ENCODE measurements at places on chromosomes 5 and 9.
A peak's percentile ranks its signal among the peaks of the same experiment; 100 is the strongest.

DNA sequence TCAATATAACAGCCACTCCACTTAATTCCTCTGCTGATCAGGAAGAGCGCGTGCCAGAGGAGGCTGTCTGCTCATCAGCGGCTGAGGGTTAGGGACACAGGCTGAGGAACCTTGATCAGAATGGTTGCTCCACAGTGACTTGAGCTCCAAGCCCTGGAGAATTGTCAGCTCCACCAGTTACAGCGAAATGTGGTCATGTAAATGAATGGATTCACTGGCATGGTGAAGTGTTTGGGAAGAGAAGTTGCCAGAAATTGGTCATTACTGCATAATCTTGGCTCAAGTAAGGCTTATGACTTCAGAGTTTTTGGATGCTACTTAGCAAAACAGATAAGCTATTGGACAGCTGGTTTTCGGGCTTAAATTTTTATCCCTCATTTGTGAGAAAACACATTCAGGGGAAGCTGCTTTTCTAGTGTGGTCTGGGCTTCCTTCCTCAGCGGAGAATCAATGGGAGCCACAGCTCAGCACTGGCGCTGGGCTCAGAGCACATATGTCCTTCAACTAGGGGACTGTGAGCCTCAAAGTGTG is 65.0 kb downstream of the PRRT1B start:
- DNase-seq, result no peak

DNA sequence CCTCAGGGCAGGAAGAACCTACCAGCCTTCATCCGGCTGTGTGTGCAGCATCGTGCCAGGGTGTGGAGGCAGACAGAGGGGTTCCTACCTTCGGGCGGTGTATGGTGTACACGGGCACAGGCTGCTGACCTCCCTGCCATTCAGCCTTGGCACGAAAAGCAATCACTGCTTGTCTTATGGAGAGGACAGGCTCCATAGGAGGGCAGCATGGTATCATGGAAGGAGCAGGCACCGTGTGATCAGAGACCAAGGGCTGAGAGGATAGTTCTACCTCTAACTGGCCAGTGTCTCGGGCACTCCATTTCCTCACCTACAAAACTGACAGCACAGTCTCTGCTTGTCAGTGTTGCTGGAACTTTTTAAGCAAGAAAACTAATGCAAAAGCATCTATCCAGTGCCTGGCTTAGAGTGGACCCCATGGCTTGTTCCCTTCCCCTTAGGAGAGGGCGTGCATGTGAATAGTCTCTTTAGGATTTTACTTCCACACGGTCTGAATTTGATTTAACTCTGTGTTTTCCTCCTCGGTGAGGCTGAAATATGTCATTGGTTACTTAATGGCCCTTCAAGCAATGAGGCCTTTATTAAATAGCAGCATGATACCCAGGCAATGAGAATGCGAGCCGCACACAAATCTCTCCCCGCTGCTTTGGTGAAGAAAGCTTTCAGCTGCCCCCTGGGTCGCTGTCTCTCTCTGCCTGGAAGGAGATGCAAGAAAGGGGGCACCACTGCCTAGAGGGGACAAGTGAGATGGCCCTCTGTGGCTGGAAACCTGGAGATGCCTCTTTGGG is 22.2 kb downstream of the TTLL11 start:
- no peak for DNase-seq

- no peak for DNase-seq
These were observed 219.9 kb upstream of the NFIL3 start for GRCh38 chr9:91643481-91644077.

- no peak for DNase-seq
These were observed 44.5 kb upstream of the DPYSL3 start for GRCh38 chr5:147554261-147554817.

GRCh38 chr5:54282876-54283275 is 27.5 kb downstream of the ARL15 start:
- DNase-seq, result no peak

DNA sequence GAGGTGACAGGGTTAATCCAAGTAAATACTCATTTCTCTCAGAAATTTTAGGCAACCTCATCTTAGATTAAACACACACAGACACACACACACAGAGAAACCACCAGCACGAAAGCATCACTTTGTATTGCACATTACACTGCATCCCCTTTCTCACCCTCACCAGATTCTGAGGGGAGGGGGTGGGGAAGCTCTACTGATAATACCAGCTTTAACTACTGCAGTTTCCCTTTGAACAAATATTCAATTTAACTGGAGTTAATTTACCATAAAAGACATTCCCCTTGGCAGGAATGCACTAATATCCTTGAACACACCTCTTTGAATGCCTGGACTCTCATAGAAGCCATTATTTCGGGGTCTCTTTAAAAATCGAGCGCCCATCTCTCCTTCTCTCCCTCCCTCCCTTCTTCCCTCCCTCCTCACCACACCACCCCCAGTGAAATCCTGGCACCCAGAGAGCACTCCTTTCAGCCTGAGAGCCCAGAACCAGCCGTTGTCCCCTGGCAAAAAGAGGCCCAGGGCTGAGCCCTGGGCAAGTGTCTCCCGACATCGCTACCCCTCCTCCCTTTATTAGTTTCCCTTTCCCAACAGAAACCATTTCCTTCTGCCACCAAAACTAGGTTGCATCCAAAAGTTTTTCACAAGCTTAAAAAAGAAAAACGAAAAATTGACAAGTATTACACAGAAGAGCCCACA is 2.8 kb upstream of the NFIB start:
- no peak for DNase-seq

- DNase-seq, result peak; percentile 3
These were observed 300.0 kb upstream of the VLDLR start for GRCh38 chr9:2321523-2322148.

DNA sequence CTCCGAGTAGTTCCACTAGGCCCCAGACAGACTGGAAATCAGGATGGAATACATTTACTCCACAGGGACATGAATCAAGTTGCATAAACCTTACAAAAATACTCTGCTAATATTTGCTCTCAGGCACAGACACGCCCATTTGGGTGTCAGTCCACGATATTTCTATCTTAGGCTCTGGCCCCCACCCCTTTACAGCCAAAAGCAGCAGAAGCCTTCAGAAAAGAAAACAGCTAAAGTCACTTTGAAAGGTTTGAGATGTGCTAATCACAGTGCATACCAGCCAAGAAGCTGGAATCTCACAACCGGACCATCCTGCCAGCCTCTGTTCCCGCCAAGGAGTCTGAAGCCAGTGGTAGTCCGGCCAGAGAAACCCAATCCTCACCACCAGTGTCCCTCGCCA is 22.6 kb downstream of the PTPN3 start:
- DNase-seq, result no peak

- no peak for DNase-seq
These were observed 64.6 kb downstream of the NEURL1B start for GRCh38 chr5:172705576-172706084.

DNA sequence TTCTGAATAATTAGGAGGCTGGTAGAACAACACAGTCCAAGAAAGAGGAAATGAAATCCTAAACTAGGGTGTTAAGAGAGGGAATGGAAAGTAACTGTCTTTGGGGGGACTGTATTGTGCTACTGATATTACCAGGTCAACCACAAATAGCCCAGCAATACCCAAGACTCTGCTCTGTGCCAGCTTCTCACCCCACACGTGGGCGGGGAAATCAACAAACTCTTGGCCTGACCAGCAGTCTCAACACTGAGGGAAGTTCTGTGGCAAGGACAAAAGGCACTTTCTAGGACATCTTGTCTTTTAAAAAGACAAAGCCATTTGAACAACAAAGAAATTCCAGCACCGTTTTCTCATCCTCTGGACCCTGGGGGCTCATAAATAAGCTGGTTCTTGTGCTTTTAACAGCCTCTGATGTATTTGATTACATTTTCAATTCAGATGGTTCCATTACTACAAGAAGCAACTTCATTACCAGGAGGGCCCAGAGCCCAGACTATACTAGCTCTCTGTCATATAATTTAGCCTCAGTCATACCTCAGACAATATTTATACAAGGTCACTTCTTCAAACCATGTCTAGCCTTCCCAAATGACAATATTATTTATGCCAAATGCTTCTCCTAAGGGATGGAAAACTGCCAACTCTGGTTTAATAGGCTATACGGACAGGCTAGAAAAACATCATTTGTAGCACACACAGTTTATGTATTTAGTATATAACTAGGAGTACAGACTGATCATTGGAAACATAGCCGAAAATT is 297.8 kb downstream of the CWC27 start:
- no peak for DNase-seq

GRCh38 chr9:68975365-68976043 is 38.4 kb downstream of the PRKACG start:
- DNase-seq, result peak; percentile 80

- DNase-seq, result no peak
These were observed 40.3 kb downstream of the GLDC start for GRCh38 chr9:6605202-6605601.

DNA sequence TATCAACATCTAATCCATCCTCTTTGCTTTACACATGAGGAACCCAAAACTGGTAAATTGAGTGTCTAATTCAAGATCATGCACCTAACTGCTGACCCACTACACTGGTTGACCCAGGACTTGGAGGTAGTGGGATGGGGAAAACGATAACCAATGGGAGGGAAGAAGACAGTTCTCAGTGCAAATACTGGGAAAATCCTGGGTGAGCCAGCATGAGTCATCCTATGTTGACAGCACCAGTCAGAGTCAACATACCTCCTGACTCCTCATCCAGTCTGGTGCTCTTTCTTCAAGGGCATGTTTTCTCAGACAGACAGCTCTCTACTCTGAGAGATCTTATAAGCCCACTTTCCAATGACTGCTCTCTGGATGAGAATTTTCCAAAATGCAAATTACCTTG is 232.8 kb upstream of the PTGER4 start:
- no peak for DNase-seq

GRCh38 chr5:171426266-171426665 is 6.8 kb downstream of the FGF18 start:
- DNase-seq, result no peak

GRCh38 chr9:122320413-122320881 is 50.4 kb upstream of the PTGS1 start:
- DNase-seq, result no peak

DNA sequence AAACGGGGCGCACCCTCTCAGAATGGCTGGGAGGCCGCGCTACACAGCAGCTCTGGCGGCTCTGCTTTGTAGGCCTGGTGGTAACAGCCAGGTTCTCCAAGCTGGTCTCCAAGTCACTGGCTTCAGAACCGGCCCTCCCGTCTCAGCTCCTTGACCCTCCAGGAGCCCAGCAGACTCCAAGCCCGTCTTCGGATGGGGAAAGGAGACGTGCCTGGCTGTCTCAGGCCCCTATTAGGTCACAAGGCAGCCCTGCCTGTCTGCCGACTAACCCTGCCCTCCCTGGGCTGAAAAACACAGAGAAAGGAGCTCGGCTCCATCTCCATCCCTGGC is 2.2 kb downstream of the ASB6 start:
- DNase-seq, result no peak
